ENCODE measurements at places on chromosomes 13 and 19. TPM values are rescaled to one million over a fixed set of nuclear protein-coding genes. Genes with fewer than 3 reads are reported as not detected.

DNA sequence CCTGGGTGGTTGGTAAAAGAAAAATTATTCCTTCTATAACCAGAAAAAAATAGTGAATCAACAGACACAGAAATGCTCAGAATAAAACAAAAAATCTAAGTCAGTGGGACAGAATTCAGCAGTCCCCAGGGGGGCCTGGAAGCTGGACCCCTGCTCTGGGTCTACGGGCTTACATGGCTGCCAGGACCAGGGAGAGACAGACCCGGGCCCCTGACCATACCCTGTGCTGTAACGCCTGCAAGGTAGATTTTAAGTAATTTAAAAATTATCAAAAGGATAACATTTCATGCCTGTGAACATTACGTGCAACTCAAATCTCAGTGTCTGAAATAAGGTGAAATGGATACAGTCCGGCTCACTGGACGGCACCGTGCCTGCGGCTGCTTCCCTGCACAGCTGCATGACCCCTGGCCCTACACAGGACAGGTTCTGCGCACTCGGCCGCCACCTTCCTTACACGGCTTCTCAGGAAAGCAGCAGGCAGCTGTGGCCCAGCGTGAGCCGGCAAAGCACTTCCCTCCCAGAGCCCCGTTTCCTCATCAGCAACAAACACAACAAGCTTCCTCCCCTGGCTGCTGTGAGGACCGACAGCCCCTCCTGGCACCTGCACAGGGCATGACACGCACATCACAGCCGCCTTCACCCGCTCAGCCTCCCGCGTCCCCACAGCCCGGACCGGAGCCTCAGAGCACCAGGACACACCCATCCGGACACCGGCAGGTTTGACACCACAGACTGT is 22.2 kb downstream of the RASA3 start:
- peaks cover 63% of the 10 kb centered on the region for H3K4me1 ChIP-seq
- H3K27me3 ChIP-seq, result no peaks in the 10 kb centered on the region
- H3K4me3 ChIP-seq, result peak overlapping the region; percentile 75
- H3K27ac ChIP-seq, result peak overlapping the region; percentile 95

DNA sequence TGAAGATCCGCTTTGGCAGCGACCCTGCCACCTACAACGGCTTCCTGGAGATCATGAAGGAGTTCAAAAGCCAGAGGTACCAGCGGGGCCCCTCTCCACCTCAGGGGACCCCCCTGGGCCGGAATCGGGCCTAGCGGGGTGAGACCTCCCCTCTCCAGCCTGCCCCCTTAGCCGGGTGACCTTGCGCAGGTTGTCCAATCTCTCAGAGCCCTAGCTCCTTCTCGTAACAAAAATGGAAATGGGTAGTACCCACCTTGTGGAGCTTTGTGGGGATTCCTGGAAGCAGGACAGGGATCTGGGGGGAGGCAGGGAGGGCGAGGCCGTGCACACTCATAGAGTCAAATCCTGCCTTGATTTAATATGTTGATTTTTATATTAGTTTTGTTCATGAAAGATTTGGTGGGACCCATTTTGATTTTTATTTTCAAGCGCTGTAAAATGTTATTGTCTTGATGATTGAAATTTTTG is 658 bp downstream of the SIN3B start:
- no peak for DNase-seq
- H3K27ac ChIP-seq, result peak overlapping the region; percentile 66
- peaks cover 14% of the 10 kb centered on the region for H3K36me3 ChIP-seq
- H3K27me3 ChIP-seq, result peaks cover 22% of the 10 kb centered on the region
- peaks cover 32% of the 10 kb centered on the region for H3K4me1 ChIP-seq

DNA sequence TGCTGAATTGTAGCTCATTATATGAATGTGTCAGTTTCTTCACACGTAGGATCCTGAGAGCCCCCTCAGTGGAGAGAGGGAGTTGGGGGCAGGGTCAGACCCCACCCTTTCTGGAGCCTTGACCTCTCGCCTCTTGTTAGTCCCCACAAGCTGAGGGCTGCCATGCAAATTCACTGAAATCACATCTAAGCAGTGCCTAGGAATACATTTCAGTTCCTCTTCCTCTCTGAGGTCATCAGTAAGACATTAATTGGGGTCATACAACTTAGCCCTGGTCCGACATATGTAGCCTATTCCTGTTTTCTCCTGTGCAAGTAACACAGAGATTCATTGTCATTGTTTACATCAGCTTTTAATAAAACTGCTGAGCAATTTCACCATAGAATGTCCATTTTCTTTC is 30.0 kb downstream of the MYO9B start:
- H3K4me1 ChIP-seq, result peaks cover 21% of the 10 kb centered on the region
- no peak for DNase-seq
- H3K27ac ChIP-seq, result no peak overlapping the region
- H3K4me3 ChIP-seq, result no peak overlapping the region

Gene EBI3
- total RNA-seq, result 4.0 TPM

DNA sequence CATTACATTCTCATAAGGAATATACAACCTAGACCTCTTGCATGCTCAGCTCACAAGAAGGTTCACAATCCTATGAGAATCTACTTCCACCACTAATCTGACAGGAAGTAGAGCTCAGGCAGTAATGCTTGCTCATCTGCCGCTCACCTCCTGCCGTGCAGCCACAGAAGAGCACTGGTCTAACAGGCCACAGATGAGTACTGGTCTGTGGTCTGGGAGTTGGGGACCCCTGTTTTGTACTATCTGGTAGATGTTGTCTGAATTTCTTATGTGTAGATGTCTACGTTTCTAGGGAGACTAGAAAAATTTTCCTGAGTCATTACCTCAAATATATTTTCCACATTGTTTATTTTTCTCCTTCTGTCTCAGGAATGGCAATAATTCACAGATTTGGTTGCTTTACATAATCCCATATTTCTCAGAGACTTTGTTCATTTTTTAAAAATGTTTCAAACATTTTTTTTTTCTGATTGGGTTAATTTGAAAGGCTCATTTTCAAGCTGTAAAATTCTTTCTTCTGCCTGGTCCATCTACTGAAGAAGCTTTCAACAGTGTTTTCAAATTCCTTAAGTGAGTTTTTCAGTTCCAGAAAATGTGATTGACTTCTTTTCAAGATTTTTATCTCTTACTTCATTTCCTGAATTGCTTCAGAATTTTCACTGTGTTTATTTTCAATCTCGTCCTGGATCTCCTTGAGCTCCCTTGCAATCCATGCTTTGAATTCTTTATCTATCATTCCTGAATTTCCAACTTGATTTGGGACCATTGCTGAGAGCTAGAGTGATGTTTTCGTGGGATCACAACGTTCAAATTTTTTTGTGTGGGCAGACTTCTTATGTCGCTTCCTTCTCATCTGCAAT is 1322.2 kb downstream of the PCDH9 start:
- no peaks in the 10 kb centered on the region for H3K27me3 ChIP-seq
- H3K36me3 ChIP-seq, result no peaks in the 10 kb centered on the region
- H3K4me3 ChIP-seq, result no peak overlapping the region
- no peak for DNase-seq

Gene HTR2A
- not detected for total RNA-seq

Gene NECTIN2
- total RNA-seq, result 0.25 TPM

- no peak within 1 kb of the TSS for H3K27ac ChIP-seq
- H3K4me1 ChIP-seq, result no peaks in the 10 kb centered on the region
- H3K36me3 ChIP-seq, result no peaks in the 10 kb centered on the region
- no peak for DNase-seq
- H3K27me3 ChIP-seq, result peaks cover 44% of the 10 kb centered on the region
- no peak within 1 kb of the TSS for H3K4me3 ChIP-seq
Measured at GRCh38 chr19:33621811-33622504, at the start of gene CHST8. Gene CHST8, plus strand, starts transcription at chr19:33621953. Its CDS starts 67,309 bp downstream, at chr19:33689262.

- H3K4me3 ChIP-seq, result no peak overlapping the region
- no peak overlapping the region for H3K27ac ChIP-seq
- H3K27me3 ChIP-seq, result no peaks in the 10 kb centered on the region
- peak; percentile 17 for DNase-seq
- no peaks in the 10 kb centered on the region for H3K4me1 ChIP-seq
- H3K36me3 ChIP-seq, result no peaks in the 10 kb centered on the region
Measured at GRCh38 chr13:32001154-32001768, 30.3 kb upstream of the FRY start.

DNA sequence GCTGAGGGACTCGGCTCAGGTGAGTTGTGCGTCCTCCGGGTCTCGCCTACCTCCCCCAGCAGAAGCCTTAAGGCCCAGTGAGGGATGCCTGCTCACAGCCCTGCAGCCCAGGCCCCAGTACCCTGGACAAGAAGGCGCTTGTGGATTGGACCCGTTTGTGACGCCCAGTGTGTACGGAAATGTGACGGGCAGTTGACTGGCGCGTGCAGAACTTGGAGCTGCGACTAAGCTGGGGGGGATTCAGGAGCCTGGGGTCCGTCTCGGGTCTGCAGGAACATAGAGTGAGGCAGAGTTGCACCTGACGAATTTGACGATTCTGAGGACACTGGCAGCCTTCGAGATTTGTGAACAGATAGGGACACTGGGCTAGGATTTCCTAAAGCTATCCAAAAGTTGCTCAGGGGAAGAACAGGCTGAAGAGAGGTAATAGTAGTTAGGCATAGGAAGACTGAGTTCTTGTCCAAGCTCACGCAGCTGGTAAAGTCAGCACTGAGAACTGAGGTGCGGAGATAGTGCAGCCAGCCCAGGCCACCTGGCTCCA is 519 bp downstream of the ZNF551 start:
- DNase-seq, result no peak
- H3K27ac ChIP-seq, result peak overlapping the region; percentile 84
- H3K27me3 ChIP-seq, result no peaks in the 10 kb centered on the region
- peaks cover 60% of the 10 kb centered on the region for H3K36me3 ChIP-seq
- peaks cover 30% of the 10 kb centered on the region for H3K4me1 ChIP-seq

- H3K27ac ChIP-seq, result no peak overlapping the region
- H3K27me3 ChIP-seq, result no peaks in the 10 kb centered on the region
- H3K4me3 ChIP-seq, result no peak overlapping the region
- no peaks in the 10 kb centered on the region for H3K36me3 ChIP-seq
- peaks cover 5% of the 10 kb centered on the region for H3K4me1 ChIP-seq
Measured at GRCh38 chr13:40197936-40198595, 468.4 kb downstream of the FOXO1 start.

Gene NBEA
- 0.18 TPM for total RNA-seq

DNA sequence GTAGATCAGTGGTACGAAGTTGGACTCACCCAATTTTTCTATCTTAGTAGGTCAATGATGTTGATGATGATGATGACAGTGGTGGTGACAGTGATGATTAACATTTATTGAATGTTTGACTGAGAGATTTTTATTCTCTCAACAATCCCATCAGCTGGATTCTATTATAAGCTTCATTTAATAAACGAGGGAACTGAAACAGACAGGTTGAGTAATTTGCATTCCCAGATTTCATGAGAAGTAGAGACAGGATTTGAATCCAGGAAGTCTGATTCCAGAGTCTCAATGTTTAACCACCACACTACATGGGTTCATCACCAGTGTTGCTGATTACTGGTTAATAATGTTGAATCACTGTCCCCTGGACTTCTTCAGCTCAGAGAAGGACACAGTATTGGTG is 168.9 kb downstream of the FLT1 start:
- no peak overlapping the region for H3K4me3 ChIP-seq
- no peaks in the 10 kb centered on the region for H3K36me3 ChIP-seq
- peaks cover 3% of the 10 kb centered on the region for H3K27me3 ChIP-seq

DNA sequence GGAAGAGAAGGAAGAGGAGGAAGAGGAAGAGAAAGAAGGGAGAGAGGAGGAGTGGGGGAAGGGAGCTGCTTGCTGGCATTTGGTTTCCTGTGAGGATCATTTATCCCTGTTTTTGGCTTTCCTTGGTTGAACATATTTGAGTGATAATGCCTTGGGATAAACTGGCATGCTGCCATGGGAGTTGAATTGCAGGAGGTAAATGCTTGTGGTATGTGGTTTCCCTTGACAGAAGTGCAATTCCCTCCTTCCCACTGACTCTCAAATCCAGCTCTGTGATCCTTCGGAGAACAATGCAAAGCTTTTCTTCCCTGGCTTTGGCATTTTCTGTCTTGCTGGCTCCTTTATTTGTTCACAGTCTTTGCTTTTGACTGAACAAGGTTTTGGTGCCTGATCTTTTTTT is 27.2 kb upstream of the CBY2 start:
- peaks cover 3% of the 10 kb centered on the region for H3K4me1 ChIP-seq
- peaks cover 3% of the 10 kb centered on the region for H3K27me3 ChIP-seq
- DNase-seq, result no peak
- H3K4me3 ChIP-seq, result no peak overlapping the region
- H3K27ac ChIP-seq, result no peak overlapping the region
- no peaks in the 10 kb centered on the region for H3K36me3 ChIP-seq

GRCh38 chr13:74077375-74077774 is 56.8 kb downstream of the KLF12 start:
- H3K27ac ChIP-seq, result no peak overlapping the region
- H3K4me1 ChIP-seq, result peaks cover 23% of the 10 kb centered on the region
- peaks cover 35% of the 10 kb centered on the region for H3K36me3 ChIP-seq
- H3K4me3 ChIP-seq, result no peak overlapping the region
- no peak for DNase-seq
- no peaks in the 10 kb centered on the region for H3K27me3 ChIP-seq

Gene ZNF230
- 5.8 TPM for total RNA-seq

DNA sequence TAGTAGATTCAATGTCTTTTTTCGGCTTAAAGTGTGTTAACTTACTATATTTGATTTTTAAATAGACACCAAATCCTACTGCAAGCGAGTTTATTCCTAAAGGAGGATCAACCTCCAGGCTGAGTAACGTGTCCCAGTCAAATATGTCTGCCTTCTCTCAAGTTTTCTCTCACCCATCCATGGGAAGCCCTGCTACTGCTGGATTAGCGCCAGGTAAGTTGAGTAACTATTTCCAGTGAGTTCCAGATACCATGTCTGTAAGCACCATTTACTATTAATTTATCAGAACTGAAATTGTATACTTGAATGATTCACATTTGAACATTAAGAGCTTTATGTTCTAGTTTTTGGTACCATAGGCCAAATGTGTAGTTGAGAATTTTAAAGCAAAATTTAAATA is 81.8 kb downstream of the PAN3 start:
- H3K36me3 ChIP-seq, result peaks cover 4% of the 10 kb centered on the region
- H3K27me3 ChIP-seq, result no peaks in the 10 kb centered on the region
- H3K27ac ChIP-seq, result no peak overlapping the region
- no peak overlapping the region for H3K4me3 ChIP-seq
- no peak for DNase-seq
- H3K4me1 ChIP-seq, result peaks cover 1% of the 10 kb centered on the region

DNA sequence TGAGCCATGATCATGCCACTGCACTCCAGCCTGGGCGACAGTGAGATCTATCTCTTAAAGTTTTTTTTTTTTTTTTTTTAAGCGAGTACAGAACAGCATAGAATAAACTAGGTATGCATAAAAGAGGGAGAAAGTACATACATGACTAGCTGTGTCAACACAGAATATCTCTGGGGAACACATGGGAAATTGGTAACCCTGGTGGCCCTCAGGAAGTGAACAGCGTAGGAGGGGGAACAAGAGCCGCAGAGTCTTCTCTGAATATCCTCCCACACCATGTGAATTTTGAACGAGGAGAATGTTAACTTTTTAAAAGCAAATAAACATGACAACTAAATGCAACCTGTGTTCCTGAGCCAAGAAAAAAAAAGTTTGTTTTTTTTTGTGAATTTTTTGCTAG is 15.2 kb downstream of the PHLDB3 start:
- no peak overlapping the region for H3K27ac ChIP-seq
- peaks cover under 1% of the 10 kb centered on the region for H3K36me3 ChIP-seq
- no peak overlapping the region for H3K4me3 ChIP-seq
- DNase-seq, result no peak
- no peaks in the 10 kb centered on the region for H3K27me3 ChIP-seq
- H3K4me1 ChIP-seq, result no peaks in the 10 kb centered on the region
